ENCODE measurements at places on chromosomes 3 and 15.

- DNase-seq: no peak
These were observed 397.6 kb downstream of the EDEM1 start for GRCh38 chr3:5585085-5585484.

- DNase-seq: no peak
These were observed 176.6 kb downstream of the XXYLT1 start for GRCh38 chr3:195094191-195094921.

DNA sequence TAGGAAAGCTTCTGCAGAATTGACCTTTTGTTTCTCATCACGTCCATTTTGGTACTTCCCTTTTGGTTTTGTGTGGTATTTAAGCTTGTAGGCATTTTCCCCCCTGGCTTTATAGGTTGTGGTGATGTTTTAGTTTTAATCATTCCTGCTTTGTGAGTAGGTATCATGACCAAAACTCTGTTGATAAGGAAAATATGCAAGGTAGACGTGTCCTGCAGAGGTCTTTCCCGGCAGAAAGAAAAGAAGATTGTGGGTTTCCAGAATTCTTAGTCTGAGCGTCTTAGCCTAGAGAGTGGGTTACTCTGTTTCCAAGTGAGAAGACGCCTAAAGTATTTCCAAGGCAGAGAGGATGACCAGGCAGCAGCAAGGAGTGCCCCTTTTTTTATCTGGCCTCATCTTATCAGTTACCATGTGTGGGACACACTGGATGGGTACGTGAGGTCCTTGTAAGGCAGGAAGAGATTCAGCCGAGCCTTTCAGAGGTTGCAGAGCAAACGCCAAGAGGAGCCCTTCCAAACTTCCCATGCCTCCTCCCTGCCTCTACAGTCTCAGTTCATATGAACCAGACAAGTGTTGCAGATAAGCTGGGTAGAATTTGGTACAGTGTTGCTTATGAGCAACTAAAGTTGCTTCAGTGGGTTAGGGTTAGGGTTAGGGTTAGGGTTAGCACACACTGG lies 58.8 kb downstream of the ARNT2 start:
- DNase-seq: no peak

GRCh38 chr3:157136647-157137387 lies 23.1 kb downstream of the CCNL1 start:
- no peak for DNase-seq

DNA sequence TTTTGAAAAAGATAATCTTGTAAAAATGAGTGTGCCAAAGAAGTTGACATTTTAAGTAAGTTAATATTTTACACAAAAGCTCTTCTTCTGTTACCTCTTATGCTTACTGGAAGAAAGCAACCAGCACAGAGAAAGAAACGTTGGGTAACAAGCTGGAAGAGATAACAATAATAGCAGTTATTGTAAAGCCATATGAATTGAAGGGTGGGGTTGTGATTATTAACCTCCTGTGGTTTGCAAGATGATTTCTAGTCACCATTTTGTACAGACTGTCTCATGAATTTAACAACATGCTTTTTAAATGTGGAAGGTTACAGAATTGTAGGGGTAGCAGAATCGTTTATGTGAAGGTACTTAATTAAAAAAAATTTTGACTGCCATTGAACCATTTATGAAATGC lies 9.2 kb downstream of the RAP2B start:
- DNase-seq: no peak

DNA sequence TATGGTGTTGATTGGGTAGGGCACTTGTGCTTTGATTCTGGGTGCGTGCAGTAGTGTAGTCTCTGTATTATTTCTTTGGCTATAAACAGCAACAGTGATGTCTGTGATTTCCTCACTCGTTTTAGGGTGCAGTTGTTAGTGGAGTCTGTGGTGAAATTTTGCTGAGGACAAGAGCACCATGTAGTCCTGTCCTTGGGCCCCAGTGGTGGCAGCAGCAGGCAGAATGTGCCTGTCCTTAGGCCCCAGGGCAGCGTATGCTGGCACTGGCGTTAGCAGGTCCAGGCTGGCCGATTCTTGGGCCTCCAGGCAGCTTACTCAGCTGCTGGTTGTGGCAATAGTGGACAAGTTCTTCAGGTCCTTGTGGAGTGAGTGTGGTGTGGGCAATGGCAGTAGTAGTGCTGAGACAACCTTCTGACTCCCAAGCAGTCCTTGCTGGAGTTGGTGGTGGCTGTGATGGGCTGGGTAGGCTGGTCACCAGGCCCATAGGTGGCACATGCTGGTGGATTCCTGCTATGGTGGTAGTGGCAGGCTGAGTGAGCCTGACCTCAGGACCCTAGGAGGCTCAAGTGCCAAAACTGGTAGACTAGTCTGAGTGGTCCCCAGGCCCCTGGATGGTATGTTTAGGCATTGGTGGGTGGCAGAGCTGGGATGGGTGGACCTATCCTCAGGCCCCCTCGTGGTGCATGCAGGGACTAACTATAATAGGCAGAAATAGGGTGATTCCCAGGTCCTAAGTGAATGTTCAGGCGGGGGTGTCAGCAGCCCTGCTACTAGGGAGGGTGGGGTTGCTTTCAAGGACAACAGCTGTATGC lies 56.3 kb downstream of the TNFAIP8L3 start:
- DNase-seq: no peak

- no peak for DNase-seq
These were observed 542.3 kb upstream of the ROBO2 start for GRCh38 chr3:76497636-76498035.

GRCh38 chr3:135311699-135312098 lies 516.6 kb downstream of the EPHB1 start:
- DNase-seq: no peak

DNA sequence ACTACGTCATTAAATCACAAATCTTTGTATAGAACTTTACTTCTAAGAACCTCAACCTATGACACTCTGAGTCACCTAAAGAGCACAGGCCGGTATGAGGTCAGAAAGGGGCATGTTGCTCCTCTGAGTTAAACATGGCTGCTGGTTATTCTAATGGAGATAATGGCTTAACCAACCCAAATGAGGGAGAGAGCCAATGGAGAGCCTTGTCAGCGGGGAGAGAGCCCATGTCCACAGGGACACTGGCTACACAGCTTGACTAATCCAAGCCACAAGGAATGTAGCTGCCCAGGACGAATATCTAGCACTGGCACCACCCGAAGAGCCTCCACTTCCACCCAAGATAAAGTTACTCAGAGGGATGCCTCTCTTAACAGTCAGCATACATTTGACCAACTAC lies 77.0 kb upstream of the STAC start:
- no peak for DNase-seq

DNA sequence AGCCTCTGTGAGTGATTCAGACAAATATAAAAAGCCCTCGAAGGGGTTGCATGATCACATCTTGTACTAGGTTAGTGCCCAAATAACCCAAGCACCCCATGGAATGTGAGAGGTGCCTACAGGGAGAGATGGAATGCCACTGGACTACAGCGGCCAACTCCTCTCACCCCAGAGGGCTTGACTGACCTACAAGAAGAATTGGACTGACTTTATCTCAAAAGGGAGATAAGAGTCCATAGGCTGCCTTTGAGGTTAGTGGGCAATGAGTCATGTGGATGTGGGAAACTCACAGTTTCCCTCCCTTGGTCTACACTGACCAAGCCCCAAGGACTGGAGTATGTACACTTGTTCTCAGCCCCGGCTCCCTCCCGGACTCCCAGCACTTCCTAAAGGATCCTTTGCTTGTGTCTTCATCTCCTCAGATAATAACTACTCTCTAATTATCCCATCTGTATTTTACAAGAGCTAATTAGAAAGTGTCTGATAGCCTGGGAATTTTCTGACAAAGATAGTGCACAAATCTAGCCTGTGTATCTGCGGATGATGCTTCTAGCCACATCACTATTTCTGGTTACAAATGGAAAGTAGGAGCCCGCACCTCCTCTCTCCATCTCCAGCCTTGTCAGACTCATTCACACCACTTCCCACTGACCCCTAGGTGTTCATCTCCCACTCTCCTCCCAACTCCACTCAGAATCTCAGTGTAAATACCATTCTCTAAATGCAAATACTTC lies 547.8 kb upstream of the TBL1XR1 start:
- no peak for DNase-seq

DNA sequence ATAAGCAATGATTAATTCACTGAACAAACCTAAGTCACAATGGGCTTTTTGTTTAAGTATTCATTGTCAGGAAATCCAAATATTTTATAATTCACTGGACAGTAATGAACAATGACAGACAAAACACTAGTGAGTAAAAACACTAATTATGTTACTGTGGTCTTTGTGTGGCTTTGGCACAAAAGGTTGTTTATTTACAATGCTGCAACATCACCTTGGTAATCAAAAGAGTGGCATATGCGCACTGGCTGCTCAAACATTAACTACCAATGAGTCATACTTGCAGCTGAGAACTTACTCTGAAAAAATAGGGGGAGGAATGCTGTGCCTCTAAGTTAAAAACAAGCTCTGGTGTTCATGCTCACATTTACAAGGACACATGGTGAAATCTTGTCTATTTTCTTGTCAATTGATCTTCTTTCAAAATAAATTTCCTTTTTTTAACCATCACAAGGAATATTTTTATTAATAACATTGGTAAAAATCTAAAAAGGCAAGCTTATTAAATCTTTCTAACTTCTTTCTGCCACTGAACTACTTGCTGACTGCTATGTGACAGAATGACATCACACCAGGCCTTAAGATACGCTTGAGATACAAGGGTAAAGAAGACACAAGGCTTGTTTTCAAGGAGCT lies 85.2 kb upstream of the PPIB start:
- DNase-seq: peak; percentile 72

- no peak for DNase-seq
These were observed 32.9 kb upstream of the LYZL4 start for GRCh38 chr3:42443292-42443691.

GRCh38 chr15:29550834-29551465 lies 271.3 kb downstream of the TJP1 start:
- DNase-seq: no peak

GRCh38 chr3:16460273-16460672 lies 53.2 kb downstream of the RFTN1 start:
- DNase-seq: no peak

DNA sequence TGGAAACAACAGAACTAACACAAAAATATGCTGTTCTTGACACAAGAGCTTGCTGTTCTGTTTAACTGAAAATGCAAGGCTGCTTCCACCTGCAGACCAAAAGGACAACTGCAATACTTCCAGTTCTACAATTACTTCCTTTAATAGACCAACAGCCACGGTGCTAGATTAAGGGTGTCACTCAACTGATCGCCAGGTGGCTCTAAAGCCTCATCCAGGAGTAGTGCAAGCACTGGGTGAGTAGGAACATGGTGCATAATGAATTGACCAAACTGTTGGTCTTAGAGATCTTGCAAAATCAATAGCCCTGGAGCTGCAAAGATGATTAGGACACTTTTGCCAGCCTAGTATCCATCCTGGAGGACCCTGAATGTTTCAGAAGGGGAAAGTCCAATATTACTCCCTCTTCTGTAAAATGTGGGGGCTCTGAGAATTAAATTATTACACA lies 3.6 kb upstream of the CLDN16 start:
- peak; percentile 87 for DNase-seq

- no peak for DNase-seq
These were observed 154.9 kb downstream of the WNT5A start for GRCh38 chr3:55332176-55332575.

DNA sequence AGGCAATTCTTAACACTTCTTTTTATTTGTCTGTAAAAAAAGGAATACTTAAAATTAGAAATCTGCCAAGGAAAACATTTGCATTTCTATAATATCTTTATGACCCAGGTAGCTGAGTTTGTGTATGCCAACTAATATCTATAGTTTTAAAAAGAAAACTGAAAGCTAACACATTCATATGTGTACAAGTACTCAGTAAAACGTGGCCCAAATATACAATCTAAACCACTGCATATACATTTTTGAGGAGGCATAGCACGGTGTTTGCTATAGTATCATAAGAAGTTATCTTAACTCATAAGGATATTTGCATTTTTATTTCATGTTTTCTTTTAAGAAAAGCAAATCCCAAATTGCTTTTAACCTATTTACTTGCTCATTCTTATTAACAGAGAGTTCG lies 172.7 kb downstream of the ZBTB20 start:
- no peak for DNase-seq

DNA sequence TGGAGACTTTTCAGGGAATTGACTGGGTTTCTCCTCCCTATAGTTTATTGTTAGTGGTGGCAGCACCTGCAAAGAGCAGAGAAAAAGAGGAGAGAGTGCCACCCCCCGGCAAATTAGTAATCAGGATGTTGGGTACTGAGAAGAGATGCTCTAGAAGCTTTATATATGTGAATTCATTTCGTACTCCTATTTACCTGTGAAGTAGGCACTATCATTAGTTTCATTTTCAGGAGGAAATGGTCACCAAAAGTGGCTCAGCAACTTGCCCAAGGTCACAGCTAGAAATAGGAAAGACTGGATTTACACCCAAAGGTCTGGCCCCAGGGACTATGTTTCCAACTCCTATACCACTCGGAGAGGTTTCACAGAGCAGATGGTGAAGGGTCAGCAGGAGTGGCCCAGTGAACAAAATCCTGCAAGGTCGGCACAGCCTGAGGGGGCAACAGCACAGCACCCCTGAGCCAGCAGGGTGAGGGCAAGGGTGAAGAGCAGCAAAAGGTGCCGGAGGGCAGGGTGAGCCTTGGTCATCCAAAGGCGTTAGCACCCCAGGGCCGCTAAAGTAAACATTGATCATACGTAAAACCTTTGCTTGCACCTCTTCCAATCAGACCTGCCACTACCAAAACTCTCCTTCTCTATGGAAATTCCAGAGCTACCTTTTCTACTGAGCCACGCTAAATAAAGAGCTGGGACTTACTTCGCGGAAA lies 23.6 kb downstream of the VGLL4 start:
- DNase-seq: no peak

DNA sequence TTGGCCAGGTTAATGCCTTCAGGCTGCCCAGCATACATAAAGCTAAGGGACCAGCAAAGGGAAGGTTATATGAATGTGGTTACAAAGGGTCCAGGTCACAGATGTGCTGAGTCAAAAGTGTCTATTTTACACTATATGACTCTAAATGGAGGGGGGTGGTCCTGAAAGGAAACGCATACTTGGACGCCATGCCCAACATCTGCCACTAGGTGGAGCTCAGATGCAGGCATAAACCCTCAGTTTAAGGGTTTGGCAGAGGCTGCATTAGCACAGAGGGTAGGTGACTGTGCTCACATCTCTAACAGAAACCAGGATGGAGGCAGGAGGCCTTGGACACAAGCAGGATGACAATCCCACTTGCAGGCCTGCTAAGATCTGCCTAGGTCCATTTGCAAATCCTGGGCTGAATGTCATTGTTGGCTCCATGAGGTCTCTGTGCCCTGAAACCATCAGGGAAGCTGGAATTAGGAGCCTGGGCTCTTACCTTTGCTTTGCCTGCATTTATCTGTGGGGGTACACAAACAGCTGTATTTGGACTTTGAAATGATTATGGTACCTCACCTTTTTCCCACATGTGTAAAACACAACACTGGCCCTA lies 55.8 kb downstream of the ZNF621 start:
- peak; percentile 32 for DNase-seq
